Stimulated activated effector memory CD8-positive, alpha-beta T cell treated with anti-CD3 and anti-CD28 coated beads, Interleukin-12 subunit alpha, Interleukin-12 subunit beta, amount 100 ng/mL, for 72 hours (primary cell): ENCODE measurements at places on chromosomes 7 and 10.

GRCh38 chr7:111529507-111530355 lies 32.6 kb downstream of the IMMP2L start:
- no peak for DNase-seq

DNA sequence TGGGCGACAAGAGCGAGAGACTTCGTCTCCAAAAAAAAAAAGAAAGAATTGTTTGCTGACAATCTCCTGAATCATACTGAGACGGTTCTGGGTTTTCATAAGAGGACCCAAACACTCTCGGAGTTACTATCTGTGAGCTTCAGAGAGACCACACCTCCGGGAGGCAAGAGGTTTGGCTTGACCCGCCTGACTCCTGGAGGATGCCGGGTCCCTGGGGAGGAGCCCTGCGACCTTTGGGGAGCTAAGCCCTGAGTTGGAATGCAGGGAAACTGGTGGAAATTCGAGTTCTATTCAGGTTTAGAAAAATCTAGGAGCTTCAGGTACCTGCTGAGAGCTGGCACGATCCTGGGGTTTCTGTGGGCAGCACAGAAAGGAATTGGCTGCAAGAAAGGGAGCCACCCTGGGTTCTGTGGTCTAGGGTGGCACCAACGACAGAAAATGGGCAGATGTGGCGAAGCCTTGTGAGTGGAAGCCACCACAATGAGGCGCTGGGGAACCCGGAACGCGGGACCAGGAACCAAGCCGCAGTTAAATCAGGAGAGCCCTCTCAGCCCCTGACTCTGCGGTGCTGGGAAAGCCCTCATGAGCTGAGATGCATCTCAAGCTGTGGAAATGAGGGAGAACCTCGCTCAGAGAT lies 21.9 kb upstream of the GATAD1 start:
- no peak for DNase-seq

GRCh38 chr7:47352394-47352968 lies 229.4 kb downstream of the TNS3 start:
- no peak for DNase-seq

GRCh38 chr7:26989897-26990670 lies 105.7 kb downstream of the HOXA1 start:
- no peak for DNase-seq

- no peak for DNase-seq
These were observed 73.2 kb downstream of the SRI start for GRCh38 chr7:88146616-88147015.

GRCh38 chr10:64344211-64344610 lies 823.0 kb downstream of the REEP3 start:
- no peak for DNase-seq

- DNase-seq = no peak
These were observed 195.1 kb downstream of the CCSER2 start for GRCh38 chr10:84523526-84523925.

GRCh38 chr7:429828-430180 lies 89.8 kb downstream of the PDGFA start:
- DNase-seq = no peak

DNA sequence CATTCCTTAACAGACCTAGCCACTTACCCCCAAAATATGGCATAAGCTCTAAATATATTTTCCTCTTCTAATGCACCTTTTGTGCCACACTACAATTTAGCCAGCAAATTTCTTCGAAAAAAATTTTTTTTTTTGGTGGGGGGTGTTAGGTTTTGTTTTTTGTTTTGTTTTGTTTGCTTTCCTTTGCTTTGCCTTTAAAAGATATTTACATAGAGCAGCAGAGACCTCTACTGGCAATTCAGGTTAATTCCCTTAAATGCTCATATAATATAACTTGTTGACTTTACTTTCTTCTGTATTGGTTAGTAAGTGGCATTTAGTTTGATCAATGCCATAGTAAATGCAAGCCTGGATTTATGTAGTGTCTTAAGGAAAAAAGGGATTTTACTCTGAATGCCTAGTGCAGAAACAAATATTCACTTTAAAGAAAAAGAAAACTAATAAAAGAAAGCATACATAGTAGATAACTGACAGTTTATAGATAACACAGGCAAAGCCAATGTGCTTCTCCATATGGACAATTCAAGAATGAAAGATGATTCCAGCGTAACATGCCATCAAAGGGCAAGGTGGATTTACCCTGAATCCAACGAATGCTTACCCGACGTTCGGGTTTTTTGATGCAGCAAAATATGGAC lies 1250.6 kb downstream of the GATA3 start:
- DNase-seq = no peak

GRCh38 chr10:28569506-28570159 lies 36.7 kb downstream of the WAC start:
- DNase-seq = no peak

GRCh38 chr10:50556237-50557120 lies 67.3 kb downstream of the SGMS1 start:
- no peak for DNase-seq

- no peak for DNase-seq
These were observed 99.6 kb downstream of the SORBS1 start for GRCh38 chr10:95461611-95462010.

DNA sequence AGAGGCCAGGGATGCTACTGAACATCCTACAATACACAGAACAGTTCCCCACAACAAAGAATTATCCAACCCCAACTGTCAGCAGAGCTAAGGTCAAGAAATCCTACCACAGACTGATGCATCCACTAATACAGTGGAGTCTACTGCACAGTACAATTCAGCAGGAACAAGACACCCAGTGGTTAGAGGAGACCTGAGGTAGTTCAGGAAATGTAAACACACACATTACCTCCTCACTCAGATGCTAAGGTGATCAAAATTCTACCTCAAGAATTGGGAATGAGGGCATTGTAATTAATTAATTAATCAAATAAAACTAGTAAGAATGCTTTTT lies 91.4 kb downstream of the ZFAND4 start:
- DNase-seq = no peak

GRCh38 chr7:131893631-131894340 lies 337.4 kb upstream of the PODXL start:
- DNase-seq = no peak

GRCh38 chr10:80945264-80945880 lies 407.7 kb downstream of the SH2D4B start:
- no peak for DNase-seq

DNA sequence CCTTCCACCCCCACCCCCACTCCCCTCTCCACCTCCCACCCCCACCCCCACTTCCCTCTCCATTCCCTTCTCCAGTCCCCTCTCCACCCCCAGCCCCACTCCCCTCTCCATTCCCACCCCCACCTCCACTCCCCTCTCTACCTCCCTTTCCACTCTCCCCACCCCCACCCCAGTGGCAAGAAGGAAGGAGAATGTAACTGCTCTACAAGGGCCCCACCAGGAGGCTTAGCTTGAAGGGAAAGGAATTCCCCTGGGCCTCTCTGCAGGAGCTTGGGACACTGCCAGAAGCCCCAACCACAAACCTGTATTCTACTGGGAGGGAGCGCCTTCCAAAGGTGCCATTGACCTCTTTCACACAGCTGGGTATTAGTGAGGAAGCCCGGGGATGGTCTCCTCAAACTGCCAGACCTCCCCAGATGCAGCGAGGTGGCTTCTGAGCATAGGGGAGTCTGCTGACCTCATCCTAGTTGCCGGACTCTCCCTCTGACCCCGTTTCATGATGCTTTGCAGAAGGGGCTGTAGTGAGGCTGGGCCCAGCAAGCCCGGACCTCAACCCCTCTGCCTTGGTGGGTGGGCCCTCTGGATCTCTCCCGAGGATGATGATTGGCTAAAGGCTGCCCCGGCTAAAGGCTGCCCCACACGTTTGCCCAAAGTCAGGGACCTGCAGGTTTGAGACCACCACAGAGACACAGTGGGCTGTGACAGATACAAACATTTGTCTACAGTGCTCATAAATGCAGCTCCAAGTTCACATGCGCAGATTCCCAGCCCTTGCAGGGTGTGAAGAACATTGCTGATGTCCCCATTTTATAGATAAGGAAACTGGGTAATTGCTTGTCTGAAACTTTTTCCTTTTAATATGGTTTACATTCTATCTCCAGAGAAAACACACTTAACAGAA lies 2.9 kb downstream of the DEPP1 start:
- no peak for DNase-seq

DNA sequence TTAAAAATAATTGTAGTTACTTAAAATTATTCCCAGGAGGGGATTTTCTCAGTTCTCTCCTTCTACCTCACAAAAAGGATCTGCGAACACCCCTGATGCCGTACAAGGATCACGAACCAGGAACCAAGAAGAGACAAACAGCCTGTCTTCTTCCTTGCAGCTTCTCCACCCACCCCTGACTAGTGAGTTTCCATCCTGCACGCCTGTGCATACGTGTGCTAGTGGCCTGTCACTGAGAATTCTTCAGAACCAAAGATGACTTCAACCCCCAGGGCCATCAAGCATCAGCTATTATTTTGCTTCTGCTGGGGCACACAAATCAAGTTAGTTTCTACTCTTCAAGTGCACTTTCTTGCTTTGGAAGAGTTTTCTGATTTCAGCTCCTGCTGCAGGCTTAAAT lies 175.5 kb upstream of the KLF6 start:
- no peak for DNase-seq

DNA sequence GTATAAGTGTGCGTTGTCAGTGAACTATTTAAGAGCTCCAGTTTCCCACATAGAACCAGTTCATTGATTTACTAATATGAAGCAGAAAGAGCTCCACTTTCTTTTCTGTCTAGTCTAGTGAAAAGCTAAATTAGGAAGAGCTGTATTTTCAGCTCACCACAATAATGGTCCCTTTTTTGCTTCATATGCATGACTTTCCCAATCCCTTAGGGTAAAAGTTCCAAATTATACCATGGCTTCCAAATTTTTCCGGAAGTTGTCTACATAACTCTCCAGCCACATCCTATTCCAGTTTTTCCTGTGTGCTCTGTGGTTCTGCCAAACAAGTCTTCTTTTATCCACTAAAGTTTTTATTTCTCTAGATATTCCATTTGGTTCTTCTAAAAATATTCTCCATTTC lies 685.2 kb downstream of the REEP3 start:
- no peak for DNase-seq

DNA sequence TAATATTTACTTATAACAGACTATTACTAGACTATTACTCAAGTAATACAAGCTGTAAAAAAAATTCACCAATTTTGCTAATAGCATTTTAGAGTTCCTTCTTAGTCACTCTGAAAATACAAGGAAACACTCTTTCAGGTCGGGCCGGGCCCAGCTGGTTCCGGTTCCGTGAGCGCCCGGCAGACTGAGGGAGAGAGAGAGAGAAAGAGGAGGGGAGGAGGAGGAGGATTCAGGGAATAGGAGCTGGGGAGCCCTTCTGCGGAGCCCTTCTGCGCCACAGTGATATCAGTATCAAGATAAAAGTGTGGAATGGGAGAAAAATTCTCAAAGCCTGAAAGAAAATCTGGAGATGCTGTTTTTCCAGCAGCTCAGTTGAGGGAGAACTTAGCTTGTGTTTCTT lies 30.5 kb upstream of the BHLHA15 start:
- no peak for DNase-seq

- no peak for DNase-seq
These were observed 173.1 kb upstream of the MALRD1 start for GRCh38 chr10:18875477-18875876.

DNA sequence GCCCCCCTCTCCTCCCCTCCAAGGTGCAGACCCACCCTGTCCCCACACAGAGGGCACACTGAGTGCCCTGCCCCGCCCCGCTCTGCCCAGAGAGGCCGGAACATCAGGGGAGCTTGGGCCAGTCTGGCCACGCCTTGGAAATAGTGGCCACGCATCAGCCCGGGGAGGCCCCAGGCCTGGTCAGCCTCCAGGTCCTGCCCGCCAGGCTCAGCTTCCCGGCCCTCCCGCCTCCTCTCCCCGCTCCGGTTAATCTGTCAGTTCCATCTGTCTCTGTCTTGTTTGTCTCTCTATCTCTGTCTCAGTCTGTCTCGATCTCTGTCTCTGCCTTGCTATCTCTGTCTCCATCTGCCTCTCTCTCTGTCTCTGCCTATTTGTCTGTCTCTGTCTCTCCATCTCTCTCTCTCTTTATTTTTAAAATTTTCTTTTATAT lies 28.9 kb upstream of the TNRC18 start:
- DNase-seq = no peak

DNA sequence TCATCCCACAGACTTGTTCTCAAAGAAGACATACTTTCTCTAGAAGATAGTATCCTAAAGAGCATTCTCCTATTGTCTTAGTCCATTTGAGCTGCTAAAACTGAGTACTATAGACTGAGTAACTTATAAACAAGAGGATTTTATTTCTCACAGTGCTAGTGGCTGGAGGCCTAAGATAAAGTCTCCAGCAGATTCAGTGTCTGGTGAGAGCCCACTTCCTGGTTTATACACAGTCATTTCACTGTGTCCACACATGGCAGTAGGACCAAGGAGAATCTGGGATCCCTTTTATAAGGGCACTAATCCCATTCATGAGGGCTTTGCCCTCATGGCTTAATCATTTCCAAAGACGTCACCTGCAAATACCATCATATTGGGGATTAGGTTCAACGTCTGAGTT lies 68.7 kb downstream of the LRRC17 start:
- no peak for DNase-seq

- DNase-seq = no peak
These were observed 31.9 kb upstream of the C10orf53 start for GRCh38 chr10:49647554-49647953.
